Stimulated activated CD4-positive, alpha-beta T cell treated with anti-CD3 and anti-CD28 coated beads, Interleukin-1b, Interleukin-23, amount 100 ng/mL, for 48 hours (primary cell): ENCODE measurements at places on chromosomes 2 and 18.

GRCh38 chr18:79898952-79899608 lies 52.4 kb downstream of the SLC66A2 start:
- DNase-seq: no peak

DNA sequence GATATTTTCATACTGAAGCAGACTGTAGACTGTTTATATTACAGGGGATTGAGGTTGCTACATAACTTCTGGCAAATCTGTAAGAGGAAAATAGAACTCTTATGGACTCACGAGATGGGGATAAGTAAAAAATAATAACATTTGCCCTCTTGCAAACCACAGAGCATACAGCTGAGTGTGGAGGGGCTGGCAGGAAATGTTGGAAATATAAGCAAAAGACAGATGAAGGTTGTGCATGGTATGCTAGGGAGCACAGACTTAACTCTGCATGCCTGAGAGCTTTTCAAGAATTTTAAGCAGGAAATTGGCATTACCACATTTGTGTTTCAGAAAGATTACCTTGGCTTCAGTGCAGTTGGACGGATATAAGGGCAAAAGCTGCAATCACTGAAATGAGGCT lies 411.1 kb downstream of the RAD51AP2 start:
- no peak for DNase-seq

- DNase-seq: no peak
Measured at GRCh38 chr2:237202288-237203030, 116.8 kb downstream of the COPS8 start.

DNA sequence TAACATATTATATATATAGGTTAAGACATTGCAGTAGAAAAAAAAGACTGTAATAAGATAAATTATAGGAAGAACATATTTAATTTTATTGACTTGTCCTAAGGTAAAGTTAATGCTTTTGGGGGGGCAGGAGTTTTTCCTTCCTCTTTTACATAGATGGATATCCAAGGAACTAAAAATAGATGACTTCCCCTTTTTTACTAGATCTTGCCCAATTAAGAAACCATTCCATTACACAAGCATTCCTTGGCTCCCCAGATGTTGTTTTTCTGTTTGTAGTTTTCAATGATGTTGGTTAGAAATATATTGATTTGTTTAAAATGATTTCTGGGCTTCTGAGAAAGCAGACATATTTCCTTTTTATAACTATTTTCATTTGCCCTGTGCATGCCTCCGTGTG lies 22.4 kb upstream of the PMAIP1 start:
- no peak for DNase-seq

DNA sequence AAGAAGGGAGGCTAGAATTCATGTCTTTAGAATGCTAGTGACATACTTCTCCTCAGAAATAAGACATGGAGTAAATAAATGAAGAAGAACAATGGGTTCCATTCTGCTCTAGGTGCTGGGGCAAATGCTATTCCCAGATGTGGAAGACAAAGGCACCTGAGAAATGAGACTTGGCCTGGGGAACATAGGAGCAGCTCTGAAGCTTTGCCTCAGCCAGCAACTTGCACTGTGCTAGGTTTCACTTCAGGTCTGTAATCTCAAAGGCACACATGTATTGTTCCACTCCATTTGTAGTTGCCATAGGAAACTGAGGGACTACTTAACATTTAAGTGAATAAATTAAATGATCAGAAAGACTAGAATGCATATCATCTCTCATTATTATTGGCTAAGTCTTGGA lies 538.9 kb upstream of the REG3G start:
- DNase-seq: no peak

- DNase-seq: no peak
Measured at GRCh38 chr2:201220102-201220570, 37.2 kb downstream of the CASP10 start.

GRCh38 chr2:14843507-14844204 lies 211.1 kb downstream of the LRATD1 start:
- DNase-seq: no peak

DNA sequence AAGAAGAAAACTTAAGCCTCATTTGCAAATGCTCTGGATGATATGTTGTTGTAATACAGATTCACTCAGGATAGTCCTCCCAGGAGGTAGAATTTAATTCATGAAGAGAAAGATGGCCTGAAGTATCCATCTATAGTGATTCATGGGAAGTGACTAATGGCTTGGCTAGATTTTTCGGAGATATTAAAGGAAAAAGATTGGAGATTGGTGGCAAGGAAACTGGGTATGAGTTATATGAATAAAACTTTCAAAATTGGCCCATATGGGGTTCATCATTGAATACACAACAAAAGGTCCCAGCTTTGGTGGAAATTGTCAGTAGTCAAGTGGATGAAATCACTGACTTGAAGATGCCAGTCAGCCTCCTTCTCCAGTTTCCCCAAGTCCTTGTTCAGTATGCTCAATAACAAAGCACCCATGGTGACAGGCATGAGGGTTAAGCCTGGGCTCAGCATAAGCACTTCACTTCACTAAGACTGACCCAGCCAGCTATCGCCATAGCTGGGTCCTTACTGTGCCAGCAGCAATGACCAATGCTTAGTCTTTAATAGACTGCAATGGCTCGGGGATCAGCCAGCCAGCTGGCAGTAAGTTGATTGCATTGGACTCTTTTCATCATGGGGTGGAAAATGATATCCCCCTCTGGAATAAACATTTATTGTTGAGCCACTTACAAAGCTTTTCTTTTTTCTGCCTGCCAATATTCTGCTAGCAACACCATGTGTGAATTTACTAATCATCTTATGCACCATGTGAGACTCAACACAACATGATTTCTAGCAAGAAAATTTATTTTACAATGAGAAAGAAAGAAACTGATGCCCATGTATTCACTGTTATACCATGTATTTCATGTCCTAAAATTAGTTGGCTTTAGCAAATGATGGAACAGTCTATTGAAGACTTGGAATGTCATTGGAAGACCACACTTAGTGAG lies 176.6 kb upstream of the TACR1 start:
- no peak for DNase-seq

DNA sequence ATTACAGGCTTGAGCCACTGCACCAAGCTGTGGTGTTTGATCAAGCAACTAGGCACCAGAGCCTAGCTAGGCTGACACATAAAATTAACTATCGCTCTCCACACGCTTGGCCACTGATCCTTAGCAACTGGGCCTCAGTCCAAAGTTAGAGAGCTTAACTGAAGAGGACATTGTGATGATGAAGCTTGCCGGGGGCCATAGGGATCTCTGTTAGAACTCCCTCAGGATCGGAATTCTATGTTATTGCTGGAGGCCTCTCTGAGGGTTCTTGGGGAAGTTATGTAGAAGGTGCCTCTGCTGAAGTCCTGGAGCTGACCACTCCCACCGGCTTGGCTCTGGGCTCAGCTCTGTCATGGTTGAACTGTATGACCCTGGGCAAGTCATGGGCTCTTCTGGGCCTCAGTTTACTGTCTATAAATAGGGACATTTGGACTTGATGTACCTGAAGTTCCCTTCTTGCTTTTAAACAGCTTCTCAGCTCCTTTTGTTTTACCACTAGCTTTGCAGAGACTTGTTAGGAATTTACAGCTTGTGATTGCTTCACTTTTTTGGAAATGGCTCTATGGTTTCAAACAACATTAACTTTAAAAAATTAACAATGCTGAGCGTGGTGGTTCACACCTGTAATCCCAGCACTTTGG lies 44.1 kb downstream of the GATA6 start:
- no peak for DNase-seq

- DNase-seq: no peak
Measured at GRCh38 chr18:12091538-12092141, 2.0 kb upstream of the ANKRD62 start.

DNA sequence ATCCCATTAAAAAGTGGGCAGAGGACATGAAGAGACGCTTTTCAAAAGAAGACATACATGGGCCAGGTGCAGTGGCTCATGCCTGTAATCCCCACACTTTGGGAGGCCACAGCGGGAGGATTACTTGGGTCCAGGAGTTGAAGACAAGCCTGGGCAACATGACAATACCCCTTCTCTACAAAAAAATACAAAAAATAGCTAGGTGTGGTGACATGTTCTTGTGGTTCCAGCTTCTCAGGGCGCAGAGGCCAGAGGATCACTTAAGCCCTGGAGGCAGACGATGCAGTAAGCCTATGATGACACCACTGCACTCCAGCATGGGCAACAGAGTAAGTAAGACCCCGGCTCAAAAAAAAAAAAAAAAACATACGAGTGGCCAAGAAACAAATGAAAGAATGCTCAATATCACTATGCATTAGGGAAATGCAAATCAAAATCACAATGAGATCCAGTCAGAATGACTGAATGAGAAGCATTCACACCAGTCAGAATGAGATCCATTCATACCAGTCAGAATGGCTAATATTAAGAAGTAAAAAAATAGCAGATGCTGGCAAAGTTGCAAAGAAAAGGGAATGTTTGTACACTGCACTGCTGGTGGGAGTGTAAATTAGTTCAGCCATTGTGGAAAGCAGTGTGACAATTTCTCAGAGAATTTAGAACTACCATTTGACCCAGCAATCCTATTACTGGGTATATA lies 550.2 kb upstream of the SLC39A10 start:
- DNase-seq: no peak

- no peak for DNase-seq
Measured at GRCh38 chr2:54099829-54100585, 15.4 kb upstream of the ACYP2 start.

DNA sequence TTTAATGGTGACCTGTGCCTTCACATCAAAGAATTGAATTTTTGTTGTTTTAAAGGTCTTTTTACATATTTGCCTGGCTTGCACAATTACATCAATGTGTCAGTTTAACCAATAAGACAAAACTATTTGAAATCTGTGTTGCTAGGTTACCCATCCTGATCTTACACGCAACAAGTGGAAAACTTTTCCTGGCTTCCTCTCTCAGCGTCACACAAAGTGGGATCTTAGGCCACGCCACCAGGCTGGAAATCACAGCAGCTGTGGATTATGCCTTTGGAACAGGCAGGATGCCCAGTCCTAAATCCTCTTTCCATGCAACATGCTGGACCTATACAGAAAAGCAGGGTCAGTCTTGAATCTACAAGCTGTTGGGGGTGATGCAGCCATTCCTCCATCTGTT lies 298.2 kb upstream of the HNRNPA3 start:
- no peak for DNase-seq

GRCh38 chr2:157414050-157414449 lies 29.8 kb downstream of the CYTIP start:
- DNase-seq: no peak

- no peak for DNase-seq
Measured at GRCh38 chr18:30280861-30281470, 761.6 kb downstream of the DSC3 start.

DNA sequence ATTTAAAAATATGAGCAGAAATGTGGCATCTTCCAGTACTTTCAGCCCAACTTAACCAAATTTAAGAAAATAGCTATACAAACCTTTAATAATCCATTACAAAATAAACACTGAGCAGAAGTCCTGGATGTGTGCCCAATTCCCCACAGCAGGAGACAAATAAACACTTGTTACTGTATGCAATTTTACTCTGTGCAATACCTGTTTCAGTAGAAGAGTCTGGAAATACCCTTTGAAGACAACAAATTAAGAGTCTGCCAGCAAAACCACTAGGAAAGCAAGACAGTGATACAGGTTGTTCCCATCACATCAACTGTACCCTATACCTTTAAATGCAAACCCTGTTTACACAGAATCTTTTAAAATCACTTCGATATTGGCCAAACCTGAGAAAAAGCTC lies 41.4 kb upstream of the RNU4ATAC start:
- no peak for DNase-seq
